RPMI8226 (cell line): ENCODE measurements at places on chromosomes 7 and 10.

- DNase-seq = no peak
These were observed 95.7 kb upstream of the EEPD1 start for GRCh38 chr7:36057323-36057722.

DNA sequence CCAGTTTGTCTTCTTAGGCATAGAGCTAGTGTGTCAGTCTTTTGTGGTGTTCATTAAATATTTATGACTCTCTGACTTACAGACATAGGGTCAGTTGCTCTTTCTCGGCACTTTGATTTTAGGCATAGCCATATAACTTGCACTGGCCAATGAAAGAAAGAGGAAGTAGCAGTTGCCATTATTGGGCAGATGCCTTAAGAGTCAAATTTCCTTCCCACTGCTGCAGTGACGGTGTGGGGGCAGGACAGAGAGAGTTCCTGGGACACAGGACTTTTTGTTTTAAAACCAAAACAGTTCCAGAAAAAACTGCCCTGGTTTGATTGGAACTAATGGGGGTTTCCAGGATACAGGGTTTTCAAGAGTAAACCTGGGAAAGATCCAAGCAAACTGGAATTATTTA is 60.2 kb upstream of the PHF14 start:
- no peak for DNase-seq

DNA sequence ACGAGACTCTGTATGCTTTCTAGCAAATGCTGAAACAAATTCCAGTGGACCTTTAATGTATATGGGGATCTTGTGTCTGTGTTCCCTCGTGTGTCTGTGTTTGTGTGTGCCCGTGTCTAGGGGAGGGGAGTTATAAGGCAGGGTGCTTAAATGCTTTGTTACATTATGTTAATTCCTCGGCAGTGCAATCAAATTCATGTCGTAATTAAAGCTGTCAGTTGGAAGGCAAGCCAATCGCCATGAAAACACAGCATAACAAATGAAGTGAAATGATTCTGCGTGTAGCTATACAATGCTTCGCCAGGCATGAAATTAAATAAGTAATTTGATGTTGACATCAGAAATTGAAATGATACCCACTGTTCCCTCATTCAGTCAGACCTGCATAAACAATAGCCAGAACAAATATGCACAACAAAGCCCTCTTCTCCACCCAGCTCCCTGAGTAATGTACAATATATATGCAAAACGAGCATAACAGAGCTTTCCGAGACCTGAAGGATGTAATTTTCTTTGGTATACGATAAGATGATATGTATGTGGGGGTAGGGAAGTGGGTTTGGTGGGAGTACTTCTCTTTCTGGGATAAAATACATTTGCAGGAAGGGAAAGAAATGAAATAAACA is 534.1 kb downstream of the AUTS2 start:
- DNase-seq = no peak

- DNase-seq = peak; percentile 65
These were observed 20.7 kb upstream of the CFTR start for GRCh38 chr7:117458977-117459583.

DNA sequence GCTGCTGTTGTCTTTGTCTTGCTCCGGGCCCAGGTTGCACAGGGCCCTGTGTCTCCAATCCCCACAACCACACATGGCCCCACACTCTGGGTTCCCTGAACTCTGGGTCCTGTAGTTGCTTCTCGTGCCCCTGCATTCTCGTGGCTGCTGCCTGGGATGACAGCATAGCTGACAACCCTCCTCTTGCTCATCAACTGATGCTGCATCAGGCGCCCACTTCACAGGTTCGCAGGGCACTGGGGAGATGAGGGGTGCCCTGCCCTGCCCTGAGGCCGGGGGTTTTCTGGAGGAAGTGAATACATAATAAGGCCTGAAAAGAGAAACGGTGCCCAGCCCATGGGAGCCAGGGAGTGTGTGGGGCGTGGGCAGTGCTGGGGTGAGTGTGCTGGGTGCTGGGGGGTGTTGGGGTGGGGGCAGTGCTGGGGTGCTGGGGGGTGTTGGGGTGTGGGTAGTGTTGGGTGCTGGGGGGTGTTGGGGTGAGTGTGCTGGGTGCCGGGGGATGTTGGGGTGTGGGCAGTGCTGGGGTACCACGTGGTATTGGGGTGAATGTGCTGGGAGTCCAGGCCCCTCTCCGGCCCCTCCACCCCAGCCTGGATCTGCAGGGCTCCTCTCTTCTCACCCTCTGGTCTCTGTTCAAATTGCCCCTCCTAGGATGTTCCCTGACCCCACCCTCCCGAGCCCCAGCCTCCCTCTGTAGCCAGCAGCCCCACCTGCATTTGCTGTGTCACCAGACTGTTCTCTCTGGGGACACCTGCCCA is 2.0 kb upstream of the MTG1 start:
- no peak for DNase-seq

DNA sequence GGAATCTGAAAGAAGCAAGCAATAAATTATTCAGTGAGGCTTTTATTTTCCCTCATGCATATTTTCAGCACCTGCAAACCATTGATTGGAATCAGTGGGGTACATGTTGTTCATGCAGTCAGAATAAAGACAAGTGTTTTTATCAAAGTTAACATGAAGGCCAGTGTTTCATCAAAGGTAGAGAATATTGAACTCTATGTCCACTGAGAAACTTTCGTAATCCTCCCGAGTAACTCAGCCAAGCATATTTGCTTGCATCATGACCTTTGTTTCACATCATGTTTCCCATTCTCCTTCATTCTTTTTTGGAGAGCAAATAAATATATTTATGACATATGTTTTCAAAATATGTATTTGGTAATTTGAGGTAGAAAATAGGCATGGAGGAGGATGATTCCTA is 663.1 kb downstream of the SH2D4B start:
- DNase-seq = no peak

DNA sequence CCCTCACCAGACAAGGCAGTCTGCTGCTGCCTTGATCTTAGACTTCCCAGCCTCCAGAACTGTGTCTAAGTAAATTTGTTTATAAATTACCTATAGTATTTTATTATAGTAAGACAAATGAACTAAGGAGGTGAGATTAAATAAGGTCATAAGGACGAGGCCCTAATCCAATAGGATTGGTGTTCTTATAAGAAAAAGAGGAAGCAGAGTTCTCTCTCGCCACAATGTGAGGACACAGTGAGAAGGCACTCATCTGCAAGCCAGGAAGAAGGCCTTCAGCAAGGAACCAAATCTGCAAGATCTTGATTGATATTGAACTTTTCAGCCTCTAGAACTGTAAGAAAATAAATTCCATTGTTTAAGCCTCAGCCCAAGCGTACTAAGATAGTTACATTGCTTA is 6.1 kb upstream of the ZNF438 start:
- DNase-seq = no peak
